A172 (cell line): ENCODE measurements at places on chromosomes 2 and 18. TPM values are rescaled to one million over a fixed set of nuclear protein-coding genes. Genes with fewer than 3 reads are reported as not detected.

DNA sequence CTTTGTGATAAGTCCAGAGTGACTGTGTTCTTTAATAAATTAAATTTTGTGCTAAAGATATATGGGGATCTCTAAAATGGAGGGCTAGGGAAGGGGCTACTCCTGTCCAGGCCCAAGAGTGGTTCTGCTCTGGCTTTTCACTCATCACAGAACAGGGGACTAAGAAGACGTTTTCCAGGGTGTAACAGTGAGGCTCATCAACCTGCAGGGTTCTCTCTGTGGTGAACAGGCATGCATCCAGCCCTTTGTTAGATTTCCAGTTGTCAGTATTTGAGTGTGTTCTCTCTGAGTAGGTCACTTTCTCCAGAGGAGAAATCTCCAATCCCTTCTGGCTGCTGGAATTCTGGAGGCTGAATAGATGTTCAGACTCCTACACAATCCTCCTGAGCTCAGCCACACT, 408.9 kb downstream of the PLCL1 start:
- DNase-seq: no peak

GRCh38 chr2:240236217-240237111, 96.0 kb upstream of the OTOS start:
- DNase-seq: no peak

PTGR3 gene
- 7.6 and 7.9 TPM in 2 replicates for total RNA-seq

DNA sequence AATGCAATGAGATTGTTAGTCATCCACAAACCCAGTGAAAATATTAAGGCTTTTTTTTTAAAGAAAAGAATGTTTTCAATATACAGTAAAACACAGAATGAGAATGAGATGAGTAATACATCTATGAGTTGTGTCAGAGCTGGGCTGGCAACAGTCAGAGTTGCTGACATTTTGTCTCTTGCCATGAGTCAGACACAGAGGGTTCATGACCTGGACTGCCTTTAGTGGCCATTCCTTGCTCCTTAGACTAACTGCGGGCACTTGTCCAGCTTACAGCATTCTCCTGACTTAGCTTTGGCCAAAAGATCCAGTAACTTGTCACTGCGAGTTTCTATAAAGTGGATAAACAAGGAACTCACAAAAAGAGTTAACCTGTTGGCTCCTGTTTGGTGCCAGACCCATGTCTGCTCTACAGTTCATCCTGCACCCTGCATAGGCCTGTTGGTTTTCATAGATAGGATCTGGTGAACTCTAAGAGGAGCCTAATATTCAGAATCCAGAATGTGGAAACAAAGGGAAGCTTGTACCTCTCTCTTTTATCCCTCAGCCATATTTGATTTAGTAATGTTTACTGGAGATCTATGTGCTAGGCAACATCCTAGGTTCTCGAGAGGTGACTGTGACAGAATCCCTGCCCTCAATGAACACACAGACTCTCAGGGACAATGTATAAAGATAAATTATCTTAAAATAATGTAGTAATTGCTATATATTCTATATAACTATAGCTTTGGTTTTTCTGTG, 391.5 kb upstream of the VWC2L start:
- DNase-seq: peak; percentile 98

FOXD4L1 gene
- total RNA-seq: 0.22 TPM in 1 of 2 replicates, not detected in the other

DNA sequence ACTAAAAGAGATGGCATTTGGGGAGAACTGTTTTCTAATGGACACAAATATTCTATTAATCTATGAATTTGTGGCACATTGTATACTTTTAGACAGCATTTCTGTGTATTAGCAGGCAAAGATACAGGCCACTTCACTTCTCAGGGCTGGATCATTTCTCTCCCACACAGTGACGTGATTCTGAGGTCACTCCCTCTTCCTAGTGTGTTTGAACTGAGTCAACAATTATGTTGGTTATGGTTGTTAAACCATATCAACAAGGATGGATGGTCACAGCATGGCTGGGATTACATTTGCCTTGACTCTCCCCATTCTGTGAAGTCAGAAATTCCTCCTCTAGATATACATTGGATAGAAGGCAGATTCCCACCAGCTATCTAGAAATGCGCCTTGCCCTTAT, 11.6 kb downstream of the NOSTRIN start:
- DNase-seq: no peak

- no peak for DNase-seq
Measured at GRCh38 chr18:7958081-7958896, 391.2 kb downstream of the PTPRM start.

ZNF804A gene
- 2.8 and 3.6 TPM in 2 replicates for total RNA-seq

DNA sequence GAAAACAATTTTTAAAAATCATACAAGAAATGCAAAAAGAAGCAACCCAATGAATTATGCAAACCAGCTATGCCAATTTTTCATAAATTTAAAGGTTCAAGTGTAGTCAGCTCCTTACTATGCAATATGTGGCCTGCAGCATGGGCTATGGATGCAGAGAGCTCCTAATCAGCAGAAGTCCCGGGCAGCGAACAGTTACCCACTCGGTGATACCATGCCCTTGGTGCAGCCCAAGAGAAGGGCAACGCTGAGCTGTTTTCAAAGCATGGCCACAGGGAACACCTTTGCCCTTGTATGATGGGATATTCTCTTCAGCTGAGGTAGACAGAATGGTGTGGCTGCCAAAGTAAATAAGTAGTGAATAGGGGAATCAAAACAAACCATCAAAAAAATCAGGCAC, 17.3 kb upstream of the ARL5A start:
- no peak for DNase-seq

TMEM17 gene
- 3.7 and 5.6 TPM in 2 replicates for total RNA-seq

DNA sequence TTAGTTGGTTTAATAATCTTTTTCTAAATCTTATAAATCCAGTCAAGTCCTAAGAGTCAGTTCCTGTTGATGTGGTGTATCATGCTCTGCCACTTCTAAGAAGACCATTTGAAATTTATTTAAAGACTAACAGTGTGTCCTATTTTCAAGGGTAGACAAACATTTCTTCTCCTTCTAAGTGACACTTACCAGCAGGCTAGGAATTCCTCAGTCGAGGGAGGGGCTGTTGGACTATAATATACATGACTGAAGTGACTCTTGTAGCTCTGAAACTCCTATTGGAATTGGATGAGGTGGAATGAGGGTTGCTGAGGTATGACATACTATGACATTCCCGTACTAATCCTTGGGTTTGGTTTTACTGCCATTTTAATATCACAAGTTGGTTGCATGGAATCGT, 30.6 kb downstream of the ITGB6 start:
- DNase-seq: no peak

- DNase-seq: no peak
Measured at GRCh38 chr2:174335988-174336500, 1.3 kb downstream of the SP9 start.

DNA sequence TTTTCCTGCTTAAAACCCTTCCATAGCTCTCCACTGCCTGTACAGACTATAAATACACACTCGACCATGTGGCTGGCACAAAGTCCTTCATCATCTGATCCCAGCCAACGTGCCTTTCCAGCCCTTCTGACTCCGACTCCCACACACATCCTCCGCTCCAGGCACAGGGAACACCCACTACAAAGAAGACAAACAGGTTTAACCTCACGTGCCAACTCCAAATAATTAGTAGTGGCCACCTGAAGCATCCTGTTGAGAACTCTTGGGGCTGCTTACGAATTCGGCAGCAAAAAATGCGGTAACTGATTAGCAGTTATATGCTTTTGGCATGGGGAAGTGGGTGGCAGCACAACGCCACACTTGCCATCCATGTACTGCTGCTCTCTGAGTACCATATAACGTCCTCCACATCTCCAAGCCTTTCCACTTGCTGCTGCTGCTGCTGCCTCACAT, 12.1 kb downstream of the SPIRE1 start:
- DNase-seq: peak; percentile 29
